ENCODE measurements at places on chromosomes 6 and 20.

DNA sequence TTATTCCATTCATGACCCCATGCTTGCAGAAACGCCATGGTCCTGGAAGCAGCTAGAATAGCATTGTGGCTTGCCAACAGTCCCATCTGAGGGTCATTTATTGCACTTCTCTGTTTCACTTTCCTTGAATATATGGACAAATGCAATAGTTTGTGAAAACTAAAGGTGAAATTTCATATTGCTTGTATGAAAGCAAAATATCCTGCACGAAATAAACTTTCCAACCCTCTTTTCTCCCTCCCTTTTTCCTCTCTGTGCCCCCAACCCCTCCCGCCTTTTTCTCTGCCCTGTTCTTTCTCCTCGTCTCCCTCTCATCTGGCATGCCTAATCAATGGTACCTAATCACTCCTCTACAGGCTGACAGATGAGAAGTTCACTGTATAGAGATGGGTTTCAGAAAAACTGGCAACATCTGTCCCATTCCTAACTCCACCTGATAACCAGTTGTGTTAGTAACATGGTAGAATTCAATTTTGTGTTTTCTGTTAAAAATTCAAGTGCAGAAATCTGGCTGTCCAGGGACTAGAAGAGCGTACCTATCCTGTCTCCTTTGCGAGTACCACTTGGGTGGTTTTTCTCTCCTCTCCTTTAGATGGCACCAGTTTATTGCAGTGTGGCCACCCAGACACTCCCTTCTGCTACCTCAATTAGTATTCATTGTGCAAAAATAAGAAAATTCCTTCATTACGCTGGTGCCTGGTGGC, 198.6 kb downstream of the FOXA2 start:
- no peak for DNase-seq

- no peak for DNase-seq
Measured at GRCh38 chr20:689348-689747, 13.7 kb upstream of the SCRT2 start.

- no peak for DNase-seq
Measured at GRCh38 chr6:73017476-73017875, 207.8 kb downstream of the KHDC1L start.

GRCh38 chr6:36544228-36544627, 3.1 kb downstream of the STK38 start:
- DNase-seq, result peak; percentile 71

GRCh38 chr6:14754751-14755513, 490.9 kb upstream of the JARID2 start:
- no peak for DNase-seq

DNA sequence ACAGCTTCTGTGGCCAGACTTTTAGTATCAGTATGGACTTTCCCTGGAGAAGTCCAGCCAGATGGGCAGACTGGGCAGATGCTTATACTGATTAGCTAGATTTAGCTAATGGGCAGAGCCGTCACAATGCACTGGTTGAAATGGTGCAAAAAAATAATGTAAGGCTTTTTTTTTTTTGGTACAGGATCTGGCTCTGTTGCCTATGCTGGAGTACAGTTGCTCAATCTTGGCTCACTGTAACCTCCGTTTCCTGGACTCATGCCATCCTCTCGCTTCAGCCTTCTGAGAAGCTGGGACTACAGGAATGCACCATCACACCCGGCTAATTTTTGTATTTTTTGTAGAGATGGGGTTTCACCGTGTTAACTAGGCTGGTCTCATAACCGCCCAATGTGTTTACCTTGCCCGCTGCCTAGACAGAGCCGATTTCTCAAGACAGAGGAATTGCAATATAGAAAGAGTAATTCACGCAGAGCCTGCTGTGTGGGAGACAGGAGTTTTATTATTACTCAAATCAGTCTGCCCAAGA, 16.4 kb upstream of the KIFC1 start:
- DNase-seq, result peak; percentile 92

DNA sequence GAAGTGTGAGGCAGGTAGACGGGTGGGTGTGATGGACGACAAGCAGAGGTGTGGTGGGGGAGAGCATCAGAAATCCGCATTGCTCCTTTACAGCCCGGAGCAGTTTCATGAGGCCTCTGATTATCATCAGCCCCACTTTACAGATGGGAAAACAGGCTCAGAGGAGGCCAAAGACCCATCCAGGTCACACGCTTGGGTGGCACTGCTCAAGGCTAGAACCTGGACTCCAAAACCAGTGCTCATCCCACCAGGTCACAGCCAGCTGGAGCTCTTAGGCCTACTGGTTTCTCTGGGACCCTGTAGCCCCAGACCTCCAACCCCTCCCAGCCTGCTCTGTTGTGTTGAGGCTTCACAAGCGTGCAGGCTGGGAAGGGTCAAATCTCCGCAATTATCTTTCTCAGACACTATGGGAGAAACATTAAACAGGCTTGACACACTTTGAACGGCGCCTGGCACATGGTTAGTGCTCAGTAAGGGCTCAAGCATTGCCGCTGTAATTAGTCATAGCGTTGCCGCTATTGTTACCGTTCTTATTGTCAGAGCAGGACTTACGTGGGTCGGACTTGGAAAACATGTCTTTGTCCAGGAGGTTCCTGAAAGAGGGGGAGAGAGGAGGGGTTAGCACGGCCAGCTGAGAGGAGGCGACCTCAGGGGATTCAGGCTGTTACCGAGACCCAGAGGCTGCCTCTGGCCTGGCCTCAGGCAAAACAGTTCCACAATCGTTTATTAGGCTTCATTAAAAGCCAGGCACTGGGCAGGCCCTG, 16.6 kb downstream of the CPNE5 start:
- no peak for DNase-seq

DNA sequence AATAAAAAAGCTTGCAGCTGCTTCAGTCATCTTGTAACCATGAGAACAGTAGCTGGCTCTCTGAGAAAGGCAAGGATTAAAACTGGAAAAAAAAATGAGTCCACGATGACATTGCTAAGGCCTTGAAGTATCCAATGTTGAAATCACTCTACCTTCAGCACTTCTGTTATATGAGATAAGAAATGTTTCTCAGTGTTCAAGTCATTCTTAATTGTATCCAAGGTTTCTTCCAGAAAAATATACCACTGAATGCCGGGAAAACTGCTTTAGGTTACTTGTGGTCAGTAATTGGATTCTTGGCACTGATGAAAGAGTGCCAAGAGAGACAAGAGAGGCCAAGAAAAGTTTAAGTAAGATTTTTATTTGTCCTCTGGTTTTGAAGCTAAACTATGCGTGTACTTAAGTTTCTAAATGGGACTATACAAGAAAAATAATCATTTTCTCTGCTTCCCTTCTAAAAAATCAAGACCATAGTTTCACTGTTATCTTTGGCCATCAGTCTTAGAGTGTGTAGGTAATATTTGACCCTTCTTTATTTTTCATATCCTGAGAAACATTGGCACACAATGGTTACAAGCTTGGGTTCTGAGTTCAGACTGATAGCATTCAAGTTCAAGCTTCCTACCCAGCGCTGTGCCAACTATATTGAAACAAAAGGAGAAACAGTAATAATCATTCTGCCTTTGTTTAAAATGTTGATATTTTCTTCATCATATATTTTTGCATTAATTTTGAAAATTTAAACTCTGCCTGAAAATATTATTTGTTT, 84.6 kb downstream of the TRDN start:
- no peak for DNase-seq

- no peak for DNase-seq
Measured at GRCh38 chr6:160678744-160679401, 14.8 kb upstream of the LPA start.

GRCh38 chr6:6333501-6333900, 13.0 kb upstream of the F13A1 start:
- DNase-seq, result no peak

- DNase-seq, result peak; percentile 66
Measured at GRCh38 chr20:56400001-56400640, 7.7 kb downstream of the CSTF1 start.

DNA sequence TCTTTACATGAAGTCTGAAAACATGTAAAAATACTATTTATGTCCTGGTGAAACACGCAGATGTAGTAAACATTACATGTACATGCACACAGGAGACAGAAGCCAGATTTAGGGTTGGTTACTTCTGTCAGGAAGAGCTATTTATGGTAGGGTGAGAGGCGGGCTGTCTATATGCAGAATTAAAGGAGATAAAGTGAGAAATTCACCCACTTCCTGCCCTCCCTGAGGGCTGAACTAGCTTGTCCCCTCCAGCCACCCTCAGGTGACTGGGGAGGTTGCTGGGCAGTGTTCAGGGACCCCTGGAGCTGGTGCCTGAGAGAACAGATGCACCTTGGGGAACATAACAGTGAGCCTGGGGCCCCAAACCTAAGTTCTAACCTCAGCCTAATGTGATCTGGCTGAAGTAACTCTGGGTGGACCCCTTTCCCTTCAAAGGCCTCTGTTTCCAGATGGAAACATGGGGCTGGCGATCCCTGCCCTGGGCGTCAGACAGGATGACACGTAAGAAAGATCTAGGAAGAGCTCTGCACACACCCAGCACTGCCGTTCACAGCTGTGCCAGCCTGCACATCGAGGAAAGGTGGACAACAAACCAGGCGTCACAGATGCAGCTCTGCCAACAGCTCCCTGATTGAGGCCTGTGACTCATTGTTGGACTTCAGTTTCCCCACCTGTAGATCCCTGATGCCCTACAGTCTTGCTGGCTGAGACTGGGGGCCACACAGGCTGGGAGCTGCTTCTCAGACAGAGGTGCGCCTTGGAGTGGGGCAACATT, 1.3 kb downstream of the PI16 start:
- DNase-seq, result no peak

Data from fibroblast of gingiva (primary cell).